ENCODE measurements at places on chromosomes 1 and 21. TPM values are rescaled to one million over a fixed set of nuclear protein-coding genes. Genes with fewer than 3 reads are reported as not detected.

KCND3 gene
- total RNA-seq, result not detected

KIF26B gene
- 2.8 TPM for total RNA-seq

DENND1B gene
- 5.9 TPM for total RNA-seq

TRIM67 gene
- total RNA-seq, result not detected

RHEX gene
- 0.29 TPM for total RNA-seq

SPRR2B gene
- not detected for total RNA-seq

All from epithelial cell of proximal tubule (primary cell).